ENCODE measurements at places on chromosomes 1 and 21.

- peak; percentile 67 for DNase-seq
These were observed 55.9 kb downstream of the CD58 start for GRCh38 chr1:116514708-116515525.

DNA sequence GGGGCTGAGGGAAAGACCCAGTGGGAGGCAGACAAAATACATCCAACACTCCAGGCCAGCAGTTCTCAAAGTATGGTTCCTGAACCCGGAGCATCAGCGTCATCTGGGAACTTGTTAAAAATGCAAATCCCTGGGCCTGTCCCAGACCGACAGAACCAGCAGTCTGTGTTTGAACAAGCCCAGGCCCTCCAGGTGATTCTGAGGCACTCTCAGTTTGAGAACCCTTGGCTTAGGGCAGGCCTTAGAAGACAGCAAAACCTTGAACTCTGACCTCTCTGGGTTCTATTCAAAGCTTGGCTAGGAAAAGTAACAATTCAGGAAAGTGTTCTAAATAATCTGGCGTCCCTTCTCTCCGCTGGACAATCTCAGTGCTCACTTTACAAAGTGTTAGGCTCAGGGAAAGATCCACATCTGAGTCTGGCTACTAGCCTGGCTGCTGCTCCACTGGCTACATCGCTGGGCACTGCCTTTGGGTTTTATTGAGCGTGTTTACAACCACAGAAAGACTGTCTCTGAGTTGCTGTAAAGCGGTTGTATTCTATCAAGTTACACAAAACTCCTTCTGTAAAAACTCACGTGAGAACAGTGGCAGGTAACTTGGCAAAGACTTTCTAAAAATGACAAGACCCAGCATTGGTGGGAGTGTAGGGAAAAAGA, 166.1 kb downstream of the HIVEP3 start:
- no peak for DNase-seq

DNA sequence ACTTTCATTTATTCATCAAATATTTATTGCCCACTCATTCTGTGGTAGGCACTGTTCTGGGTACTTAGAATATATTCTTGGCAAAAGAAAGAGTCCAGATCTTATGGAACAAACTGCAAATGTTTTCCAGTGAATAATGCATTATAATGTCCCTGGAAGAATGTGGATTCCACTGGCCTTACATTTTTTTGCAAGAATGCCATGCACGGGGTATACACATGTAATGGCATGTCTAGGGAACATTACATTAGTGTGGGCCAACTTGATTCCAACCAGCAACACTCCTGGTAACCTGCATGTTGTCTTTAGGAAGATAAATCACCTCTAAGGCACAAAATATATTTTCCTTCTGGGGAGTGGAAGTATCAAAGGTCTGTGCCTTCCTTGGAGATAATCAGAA, 33.0 kb upstream of the IFI44L start:
- no peak for DNase-seq

DNA sequence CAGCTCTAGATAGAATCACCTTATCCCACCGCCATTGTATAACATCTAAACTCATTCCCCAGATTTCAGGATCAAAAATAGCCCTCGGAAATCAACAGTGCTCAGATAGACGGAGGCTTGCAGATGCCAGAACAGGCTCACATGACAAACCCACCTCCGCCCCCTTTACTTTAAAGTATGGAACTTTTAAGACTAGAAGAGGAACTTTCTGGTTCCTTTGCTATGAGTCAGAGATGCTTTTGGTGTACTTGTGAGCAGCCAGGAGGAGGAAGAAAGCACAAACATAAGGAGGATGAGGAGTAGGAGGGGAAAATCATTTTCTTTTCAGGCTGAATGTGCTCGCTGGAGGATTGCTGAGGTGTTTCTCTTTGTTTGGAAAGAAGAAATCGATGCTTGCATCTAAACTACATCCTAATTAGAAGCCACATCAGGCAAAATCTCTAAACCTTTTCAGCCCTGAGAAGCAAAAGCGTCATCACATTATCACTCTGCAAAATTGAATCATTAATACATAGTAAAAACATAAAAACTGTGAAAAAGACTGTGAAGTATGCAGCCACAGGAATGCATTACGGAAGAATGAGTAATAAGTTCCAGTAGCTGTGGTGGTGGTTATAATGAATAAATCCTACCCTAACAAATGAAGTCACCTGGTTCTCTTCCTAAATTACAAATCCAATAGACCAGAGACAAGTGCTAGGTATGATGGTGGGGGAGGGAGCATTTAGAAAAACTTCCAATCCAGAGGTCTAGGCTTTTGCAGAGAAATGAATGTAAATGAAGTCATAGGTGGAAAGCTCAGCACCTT, 251.3 kb downstream of the KCNH1 start:
- DNase-seq: no peak

DNA sequence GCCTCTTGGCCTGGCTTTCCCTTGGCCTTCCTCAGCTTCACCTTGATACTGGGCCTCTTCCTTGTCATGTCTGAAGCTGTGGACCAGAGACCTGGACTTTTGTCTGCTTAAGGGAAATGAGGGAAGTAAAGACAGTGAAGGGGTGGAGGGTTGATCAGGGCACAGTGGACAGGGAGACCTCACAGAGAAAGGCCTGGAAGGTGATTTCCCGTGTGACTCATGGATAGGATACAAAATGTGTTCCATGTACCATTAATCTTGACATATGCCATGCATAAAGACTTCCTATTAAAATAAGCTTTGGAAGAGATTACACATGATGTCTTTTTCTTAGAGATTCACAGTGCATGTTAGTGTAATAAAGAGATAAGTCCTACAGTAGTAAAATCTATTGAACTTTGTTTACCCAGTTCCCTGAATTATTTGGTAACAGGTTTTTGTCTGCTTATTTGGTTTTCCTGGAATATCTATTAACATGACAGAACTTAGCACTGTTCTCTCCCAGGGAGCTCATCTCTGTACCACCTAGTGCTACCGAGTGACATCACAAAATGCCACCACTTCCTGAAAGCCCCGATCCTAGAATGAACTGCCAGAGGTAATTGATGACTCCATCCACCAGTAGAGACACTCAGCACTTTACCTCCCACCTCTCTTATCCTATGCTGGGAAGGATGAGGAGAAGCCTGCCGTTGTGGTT, 22.2 kb downstream of the UBE2T start:
- no peak for DNase-seq

- DNase-seq: no peak
These were observed 105.9 kb downstream of the GPATCH2 start for GRCh38 chr1:217524787-217525520.

- no peak for DNase-seq
These were observed 57.9 kb downstream of the FMN2 start for GRCh38 chr1:240149484-240150094.

- DNase-seq: no peak
These were observed 48.9 kb upstream of the GOLT1A start for GRCh38 chr1:204262506-204263253.

- DNase-seq: peak; percentile 36
These were observed 1.2 kb downstream of the MAN1C1 start for GRCh38 chr1:25617625-25618432.

GRCh38 chr1:30125821-30126170, 597.6 kb downstream of the MATN1 start:
- DNase-seq: no peak

- no peak for DNase-seq
These were observed 287.0 kb upstream of the PLXNA2 start for GRCh38 chr1:208531003-208531750.

GRCh38 chr1:49597436-49597835, 426.3 kb downstream of the AGBL4 start:
- no peak for DNase-seq

DNA sequence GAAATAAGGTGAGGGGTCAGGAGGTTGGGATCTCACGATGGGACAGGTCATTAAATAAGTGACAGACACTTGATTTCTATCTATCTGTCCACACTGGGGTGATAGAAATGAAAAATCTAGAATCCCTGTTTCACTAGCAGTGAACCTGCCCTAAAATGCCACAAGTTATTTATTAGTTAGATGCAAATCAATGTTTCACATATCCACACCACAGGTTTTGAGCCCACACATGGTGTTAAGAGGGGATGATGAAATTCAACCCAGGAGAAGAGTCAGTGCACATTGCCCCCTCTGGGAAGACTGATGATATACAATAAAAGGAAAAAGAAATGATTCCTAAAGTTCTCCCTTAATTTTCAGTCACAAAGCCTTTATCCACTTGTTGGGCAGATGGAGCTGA, 10.1 kb upstream of the NTPCR start:
- no peak for DNase-seq

DNA sequence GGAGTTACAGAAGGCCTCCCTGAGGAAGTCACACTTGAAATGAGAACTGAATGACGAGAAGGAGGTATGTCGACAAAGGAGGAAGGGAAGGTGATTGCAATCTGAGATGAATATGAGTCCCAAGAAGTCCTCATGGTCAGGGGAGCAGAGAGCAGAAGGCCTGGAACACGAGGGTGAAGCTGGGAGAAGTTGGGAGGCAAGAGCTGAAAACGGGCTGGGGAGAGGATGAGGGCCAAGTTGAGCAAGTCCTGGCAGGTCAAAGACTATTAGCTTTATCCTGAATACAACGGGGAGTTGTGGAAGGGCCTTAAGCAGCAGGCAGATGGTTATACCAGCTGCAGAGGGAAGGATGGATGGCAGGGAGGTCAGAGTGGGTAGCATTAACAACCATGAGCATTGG, 89.5 kb downstream of the KCNJ15 start:
- DNase-seq: no peak

- peak; percentile 7 for DNase-seq
These were observed 86.1 kb upstream of the VAV3 start for GRCh38 chr1:108050911-108051629.

GRCh38 chr1:153684892-153685291, 6.4 kb downstream of the NPR1 start:
- DNase-seq: no peak

DNA sequence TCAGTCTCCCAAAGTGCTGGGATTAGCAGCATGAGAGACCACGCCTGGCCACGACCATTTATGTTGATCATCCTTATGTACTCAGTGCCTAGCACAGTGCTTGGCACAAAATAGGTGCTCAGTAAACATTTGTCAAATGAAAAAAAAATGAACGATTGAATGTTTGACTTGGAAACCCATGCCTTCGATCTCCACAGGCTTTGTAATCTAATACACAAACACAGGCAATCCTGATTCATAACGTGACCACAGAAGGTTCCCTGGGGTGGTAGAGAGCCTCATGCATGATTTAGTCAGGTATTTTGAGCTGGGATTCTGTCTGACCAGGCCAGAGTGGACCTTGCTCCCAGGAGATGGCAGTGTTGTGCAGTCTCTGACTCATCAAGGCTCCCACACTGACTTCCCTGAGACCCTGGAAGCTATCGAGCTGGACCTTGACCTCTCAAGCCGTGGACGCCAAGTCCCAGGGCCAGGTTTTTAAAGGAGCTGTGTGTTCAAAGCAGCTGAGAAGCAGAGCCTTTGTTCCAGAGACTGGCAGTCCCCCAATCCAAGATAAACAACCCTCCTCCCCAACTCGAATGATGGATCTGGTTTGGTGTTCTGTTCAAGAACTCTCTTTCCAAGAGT, 81.1 kb downstream of the PGM1 start:
- no peak for DNase-seq

GRCh38 chr1:54404939-54405897, 976 bp downstream of the SSBP3 start:
- DNase-seq: peak; percentile 49

DNA sequence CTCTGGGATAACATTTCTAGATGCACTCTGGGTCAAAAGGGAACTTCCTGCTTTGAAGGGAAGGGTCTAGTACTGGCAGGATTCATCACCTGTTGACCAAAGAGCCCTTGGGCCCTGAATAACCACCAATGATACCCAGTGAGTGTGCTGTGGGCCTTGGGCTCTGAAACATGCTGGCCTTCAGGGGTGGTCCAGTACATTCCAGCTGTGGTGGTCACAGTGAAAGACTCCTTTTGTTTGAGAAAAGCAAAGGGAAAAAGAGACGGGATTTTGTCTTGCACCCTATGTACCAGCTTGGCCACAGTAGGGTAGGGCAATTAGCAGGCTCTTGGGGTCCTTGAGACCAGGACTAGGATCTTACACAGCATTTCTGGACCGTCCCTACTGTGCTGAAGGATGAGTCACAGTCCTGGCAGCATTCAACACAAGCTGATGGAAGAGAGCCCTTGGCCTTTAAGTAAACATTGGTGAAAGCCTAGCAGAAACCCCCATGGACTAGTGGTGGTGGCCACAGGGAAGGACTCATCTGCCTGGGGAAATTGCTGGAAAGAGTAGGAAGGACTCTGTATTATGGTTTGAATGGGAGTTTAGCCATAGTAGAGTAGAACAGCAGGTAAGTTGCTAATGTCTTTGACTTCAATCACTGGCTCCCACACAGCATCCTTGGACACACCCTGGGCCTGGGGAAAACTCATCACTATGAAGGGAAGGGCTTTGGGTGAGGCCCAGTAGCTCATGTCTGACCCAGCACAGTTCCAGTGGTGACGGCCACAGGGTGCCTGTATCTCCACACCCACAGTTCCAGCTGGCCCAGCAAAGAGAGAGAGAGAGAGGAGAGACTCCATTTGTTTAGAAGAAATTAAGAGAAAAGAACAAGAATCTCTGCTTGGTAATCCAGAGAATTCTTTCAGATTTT, 87.5 kb downstream of the COL24A1 start:
- no peak for DNase-seq

DNA sequence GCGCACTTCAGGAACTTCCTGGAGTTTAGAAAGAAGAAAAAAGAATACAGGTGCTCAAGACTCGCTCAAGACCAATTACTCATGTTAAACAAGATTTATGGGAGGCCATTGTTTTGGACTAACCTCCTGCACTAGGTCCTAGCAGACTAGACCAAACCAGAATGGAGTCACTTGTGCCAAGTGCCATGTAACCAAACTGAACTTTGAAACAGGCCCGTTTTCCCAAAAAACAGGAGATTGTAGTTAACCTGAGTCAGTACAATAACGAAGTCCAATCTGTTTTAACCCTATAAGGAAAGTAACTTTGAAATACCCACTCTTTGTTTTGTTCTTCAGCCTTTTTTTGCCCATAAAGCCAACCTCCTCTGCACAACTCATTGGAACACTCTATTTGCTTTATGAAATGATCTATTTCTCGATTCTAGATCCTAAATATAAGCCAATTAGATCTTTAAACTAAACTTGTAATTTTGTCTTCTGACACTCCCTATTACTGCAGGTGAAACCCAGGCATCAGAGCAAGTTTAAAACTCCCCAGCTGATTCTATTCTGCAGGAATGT, 695 bp upstream of the NTPCR start:
- no peak for DNase-seq

GRCh38 chr1:204013052-204013451, 59.9 kb upstream of the SOX13 start:
- no peak for DNase-seq

GRCh38 chr1:44994309-44994898, 8.0 kb upstream of the EIF2B3 start:
- DNase-seq: no peak

- DNase-seq: peak; percentile 46
These were observed 634 bp downstream of the MYCBP start for GRCh38 chr1:38872401-38873026.

- DNase-seq: no peak
These were observed 36.0 kb upstream of the SCMH1 start for GRCh38 chr1:41278076-41278475.

- no peak for DNase-seq
These were observed 12.5 kb downstream of the AGT start for GRCh38 chr1:230701434-230701833.

- no peak for DNase-seq
These were observed 30.8 kb downstream of the AK2 start for GRCh38 chr1:33005838-33006421.

GRCh38 chr21:42623694-42624093, 29.7 kb upstream of the PDE9A start:
- DNase-seq: no peak
